Activated gamma-delta T cell (primary cell): ENCODE measurements at places on chromosomes 5 and 9.

GRCh38 chr9:106287091-106287631, 575.8 kb upstream of the ZNF462 start:
- no peak for DNase-seq

DNA sequence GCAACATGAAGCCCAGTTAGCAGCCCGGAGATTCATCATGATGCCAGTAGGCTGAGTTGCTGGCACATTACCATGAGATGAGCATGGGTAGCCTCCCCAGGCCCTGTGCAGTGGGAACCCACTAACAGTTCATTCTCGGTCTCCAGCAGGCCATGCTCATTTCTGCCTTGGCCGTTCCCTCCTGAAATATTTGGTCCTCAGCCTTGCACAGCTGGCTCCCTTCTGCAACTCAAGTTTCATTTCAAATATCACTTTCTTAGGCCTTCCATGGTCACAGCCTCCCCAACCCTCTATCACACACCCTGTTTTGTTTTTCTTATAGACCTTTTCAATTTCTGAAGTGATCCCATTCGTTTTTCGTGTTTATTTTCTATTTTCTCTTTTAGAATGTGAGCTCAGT, 125.4 kb upstream of the VLDLR start:
- no peak for DNase-seq

GRCh38 chr9:114310471-114311450, 12.1 kb upstream of the ORM1 start:
- no peak for DNase-seq

- no peak for DNase-seq
Observed at GRCh38 chr5:157113002-157113401, 4.2 kb upstream of the HAVCR2 start.

- DNase-seq, result no peak
Observed at GRCh38 chr5:61397238-61397637, 65.2 kb downstream of the ZSWIM6 start.

DNA sequence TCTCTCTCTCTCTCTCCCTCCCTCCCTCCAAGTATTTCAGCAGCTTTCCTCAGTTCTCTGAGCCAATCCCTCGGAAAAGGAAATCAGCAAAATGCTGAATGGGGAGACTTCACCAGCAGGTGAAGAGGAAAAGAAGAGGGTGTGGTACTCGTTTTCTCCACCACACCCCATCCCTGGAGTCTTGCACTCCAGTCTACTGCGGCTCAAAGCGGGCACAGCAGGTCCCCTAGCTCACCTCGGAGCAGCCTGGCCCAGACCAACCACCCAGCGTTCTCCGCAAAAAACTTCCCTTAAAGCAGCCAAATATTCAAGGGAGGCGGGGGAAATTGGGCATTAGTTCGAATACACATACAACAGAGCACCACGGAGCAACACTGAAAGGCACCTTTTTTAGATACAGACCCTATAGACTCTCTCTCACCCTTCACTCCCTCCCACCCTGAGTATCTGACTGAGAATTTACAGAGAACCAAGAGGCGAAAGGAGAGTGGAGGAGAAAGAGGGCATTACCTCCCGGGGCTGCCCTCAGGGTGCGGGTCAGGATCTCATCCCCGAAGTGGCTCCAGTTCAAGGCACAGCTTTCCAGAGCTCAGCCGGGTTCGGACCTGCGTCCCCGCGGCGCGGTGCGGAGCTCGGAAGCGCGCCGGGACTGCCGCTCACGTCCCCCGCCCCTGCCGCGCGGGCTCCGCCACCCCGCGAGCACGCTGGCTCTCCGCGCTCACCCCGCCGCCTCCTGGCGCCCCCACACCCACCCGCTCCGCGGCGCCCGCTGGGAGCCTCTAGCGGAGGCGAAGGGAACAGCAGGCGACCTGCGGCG, 1638.5 kb upstream of the C9orf72 start:
- DNase-seq, result no peak

DNA sequence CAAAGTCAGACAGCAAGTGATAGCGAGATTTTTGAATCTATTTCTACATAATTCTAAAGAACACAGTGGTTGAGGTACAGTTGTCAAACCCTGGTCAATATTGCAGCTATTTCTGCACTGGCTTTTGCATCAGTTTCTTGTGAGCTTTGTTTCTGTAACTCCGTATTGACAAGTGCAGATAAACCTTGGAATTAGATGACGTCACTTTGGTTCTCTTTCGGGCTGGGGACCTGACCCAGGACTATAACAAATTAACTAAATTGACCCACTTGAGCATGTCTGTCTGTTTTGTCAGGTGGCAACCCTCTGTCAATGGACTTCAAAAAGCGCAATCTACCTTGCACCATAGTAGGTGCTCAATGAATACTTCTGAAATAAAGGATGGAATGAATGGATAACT, 418.4 kb upstream of the SGCD start:
- no peak for DNase-seq

- DNase-seq, result no peak
Observed at GRCh38 chr9:130837643-130838042, 2.6 kb downstream of the ABL1 start.

- DNase-seq, result no peak
Observed at GRCh38 chr5:5437227-5438172, 15.0 kb downstream of the ICE1 start.

GRCh38 chr5:142979636-142980035, 209.5 kb downstream of the ARHGAP26 start:
- DNase-seq, result no peak

- DNase-seq, result no peak
Observed at GRCh38 chr9:117191504-117192261, 223.2 kb downstream of the ASTN2 start.

- DNase-seq, result no peak
Observed at GRCh38 chr9:31776471-31776870, 608.0 kb upstream of the ACO1 start.

DNA sequence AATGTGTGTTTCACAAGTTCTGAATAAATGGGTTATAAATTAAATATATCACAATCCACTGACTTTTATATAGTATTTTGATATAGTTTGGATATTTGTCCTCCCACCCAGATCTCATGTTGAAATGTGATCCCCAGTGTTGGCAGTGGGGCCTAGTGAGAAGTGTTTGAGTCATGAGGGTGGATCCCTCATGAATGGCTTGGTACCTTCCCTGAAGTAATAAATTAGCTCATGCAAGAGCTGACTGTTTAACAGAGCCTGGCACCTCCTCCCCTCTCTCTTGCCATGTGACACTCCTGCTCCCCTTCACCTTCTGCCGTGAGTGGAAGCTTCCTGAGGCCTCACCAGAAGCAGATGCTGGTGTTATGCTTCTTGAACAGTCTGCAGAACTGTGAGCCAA, 127.9 kb upstream of the PALM2AKAP2 start:
- DNase-seq, result no peak

DNA sequence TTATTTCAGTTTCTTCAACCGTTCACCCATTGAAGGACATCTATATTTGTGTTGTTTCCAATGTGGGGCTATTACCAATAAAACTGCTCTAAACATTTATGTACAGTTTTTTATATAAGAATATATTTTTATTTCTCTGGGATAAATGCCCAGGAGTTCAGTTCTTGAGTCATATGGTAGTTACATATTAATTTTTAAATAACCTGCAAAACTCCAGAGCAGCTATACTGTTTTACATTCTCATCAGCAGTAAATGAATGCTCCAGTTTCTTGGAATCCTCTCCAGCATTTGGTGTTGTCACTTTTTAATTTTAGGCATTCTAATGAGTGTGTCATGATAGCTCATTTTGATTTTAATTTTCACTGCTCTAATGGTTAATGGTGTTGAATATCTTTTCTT, 36.2 kb downstream of the CDK7 start:
- no peak for DNase-seq
